C1 segment of cervical spinal cord (tissue), 14 donors: ENCODE measurements at places on chromosomes 5 and 9.

DNA sequence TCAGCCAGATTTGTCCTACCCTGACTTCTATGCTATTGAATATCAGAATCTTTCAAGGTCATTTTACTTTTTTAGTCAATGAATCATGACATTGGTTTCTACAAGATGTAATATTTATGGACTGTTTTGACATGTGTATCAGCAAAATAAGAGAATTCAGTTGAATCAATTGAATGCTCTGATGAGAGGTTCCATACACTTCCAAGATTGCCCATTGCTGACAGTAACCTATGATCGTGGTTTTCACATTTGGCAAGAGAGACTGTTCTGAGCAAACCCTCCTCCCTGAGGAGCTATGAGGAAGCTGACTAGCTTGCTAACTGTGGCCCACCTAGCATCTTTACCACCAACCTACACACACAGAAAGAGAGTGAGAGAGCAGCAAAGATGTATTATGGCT, 56.7 kb upstream of the FST start:
- DNase-seq = no peak

GRCh38 chr9:76887003-76887821, 18.7 kb downstream of the PRUNE2 start:
- peak; percentile 36 for DNase-seq

DNA sequence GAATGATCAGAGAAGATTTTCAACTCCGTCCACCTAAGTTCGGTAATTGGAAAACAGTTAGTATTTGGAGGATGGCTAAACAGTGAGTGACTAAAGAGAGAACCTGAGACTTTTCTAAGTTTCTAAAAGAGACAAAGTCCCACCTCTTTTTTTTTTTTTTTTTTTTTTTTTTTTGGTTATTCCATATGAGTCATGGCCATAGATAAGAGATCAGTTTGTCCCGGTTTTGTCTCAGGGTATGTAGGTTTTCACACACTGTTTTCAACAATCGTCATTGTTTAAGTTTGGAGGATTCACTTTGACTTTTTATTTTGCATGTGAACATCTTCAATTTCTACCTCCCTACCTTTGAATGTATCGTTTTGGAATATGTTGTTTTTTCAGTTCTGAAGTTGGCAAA, 85.9 kb downstream of the NTRK2 start:
- no peak for DNase-seq

DNA sequence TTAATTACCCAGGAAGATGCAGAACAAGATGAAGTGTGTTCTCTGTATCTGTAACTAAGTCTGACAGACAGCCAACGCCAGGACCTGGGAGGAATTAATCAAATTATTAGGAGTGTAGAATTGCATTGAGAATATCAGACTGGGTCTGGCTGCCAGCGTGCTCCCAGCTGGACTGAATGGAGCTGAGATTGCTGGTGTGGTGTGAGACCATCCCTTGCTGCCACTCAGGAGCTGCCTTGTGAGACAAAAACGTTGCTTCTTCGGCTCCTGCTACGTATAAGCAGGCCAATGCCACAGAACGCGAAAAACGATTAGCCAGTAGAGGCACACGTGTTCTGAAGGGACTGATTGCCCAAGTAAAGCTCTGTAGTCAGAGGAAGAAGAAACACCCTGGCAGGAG, 66.8 kb downstream of the AMBP start:
- DNase-seq = no peak

GRCh38 chr5:40224421-40224820, 455.3 kb upstream of the PTGER4 start:
- DNase-seq = no peak
